Smooth muscle cell of the umbilical artery (primary cell): ENCODE measurements at places on chromosomes 7 and 10. TPM values are rescaled to one million over a fixed set of nuclear protein-coding genes. Genes with fewer than 3 reads are reported as not detected.

Gene CLRN3
- not detected in 2 replicates for total RNA-seq

Gene FAM237B
- 0.05 TPM in 1 of 2 replicates, not detected in the other for total RNA-seq

Gene USP6NL
- 7.7 and 14.1 TPM in 2 replicates for total RNA-seq

Gene PURB
- total RNA-seq, result 30.6 and 43.1 TPM in 2 replicates

Gene AKR1C2
- total RNA-seq, result 1.2 and 1.7 TPM in 2 replicates

Gene CYP2C18
- not detected in 2 replicates for total RNA-seq

Gene HTR5A
- not detected in 2 replicates for total RNA-seq

Gene NPY
- total RNA-seq, result not detected in 2 replicates

Gene EBLN1
- total RNA-seq, result not detected in 2 replicates

Gene CABCOCO1
- 0.18 TPM in 1 of 2 replicates, not detected in the other for total RNA-seq

Gene NIPSNAP2
- 34.4 and 34.7 TPM in 2 replicates for total RNA-seq

Gene PCLO
- 0.59 and 3.0 TPM in 2 replicates for total RNA-seq

Gene FAM241B
- total RNA-seq, result 0.89 and 1.3 TPM in 2 replicates

Gene MYL7
- total RNA-seq, result not detected in 2 replicates

Gene FBXL13
- total RNA-seq, result 2.1 and 2.3 TPM in 2 replicates

Gene MYOF
- 202 and 385 TPM in 2 replicates for total RNA-seq

Gene RAMP3
- not detected in 2 replicates for total RNA-seq

Gene HKDC1
- total RNA-seq, result 0.59 and 1.9 TPM in 2 replicates
